CD4-positive, alpha-beta T cell treated with Interleukin-21 for 1 hour (primary cell): ENCODE measurements at places on chromosomes 1 and 21.

DNA sequence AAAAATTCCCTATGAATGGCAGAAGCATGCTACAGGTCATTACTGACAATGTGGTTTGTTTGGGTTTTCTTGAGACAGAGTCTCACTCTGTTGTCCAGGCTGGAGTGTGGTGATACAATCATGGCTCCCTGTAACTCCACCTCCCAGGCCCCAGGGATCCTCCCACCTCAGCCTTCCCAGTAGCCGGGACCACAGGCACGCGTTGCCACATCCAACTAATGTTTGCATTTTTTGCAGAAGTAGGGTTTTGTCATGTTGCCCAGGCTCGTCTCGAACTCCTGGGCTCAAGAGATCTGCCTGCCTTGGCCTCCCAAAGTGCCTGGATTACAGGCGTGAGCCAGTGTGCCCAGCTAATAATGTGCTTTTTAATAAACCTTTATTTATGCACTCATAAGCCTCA is 259.1 kb downstream of the NFIA start:
- no peak for DNase-seq

DNA sequence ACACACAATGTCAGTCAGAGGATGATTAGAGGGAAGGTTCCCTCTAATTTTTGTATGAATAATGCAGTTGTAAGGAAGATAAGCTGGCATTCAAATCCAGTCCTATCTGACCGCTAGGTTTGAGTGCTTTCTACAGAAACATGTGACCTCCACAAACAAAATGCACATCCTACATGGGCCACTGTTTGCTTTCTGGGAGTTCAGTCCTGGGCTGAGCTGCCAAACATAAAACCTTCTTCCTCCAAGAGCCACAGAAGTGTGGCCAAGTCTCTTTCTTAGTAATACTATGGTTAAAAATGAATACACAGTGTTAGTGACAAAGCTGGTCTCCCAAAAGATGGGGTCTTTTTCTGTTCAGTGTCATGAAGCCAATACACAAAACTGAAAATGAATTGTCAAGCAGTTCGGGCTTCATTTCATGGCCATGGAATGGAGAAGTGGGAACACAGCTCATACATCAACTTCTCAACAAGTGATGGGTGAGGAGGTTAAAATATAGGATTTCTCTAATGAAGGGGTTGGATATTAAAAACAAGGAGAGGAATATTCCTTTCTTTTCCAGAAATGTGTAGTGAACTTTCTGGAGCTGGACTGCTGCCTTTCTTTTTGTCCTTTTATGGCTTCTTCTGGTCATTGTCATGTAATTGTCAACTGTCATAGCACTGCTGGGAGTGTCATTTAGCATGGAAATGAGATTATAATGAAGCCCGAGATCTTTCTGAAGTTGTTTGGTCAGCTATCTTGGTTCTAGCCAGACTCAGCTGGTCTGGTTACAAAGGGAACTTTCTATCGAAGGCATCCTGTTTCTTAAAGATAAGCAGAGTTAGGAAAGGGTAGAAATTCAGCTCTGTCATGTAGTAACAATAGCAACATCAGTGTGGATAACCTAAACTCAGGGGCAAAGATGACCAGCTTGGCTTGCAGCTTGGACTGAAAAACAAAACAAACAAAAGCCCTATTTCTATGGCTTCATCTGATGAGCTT is 135.1 kb downstream of the CHD1L start:
- no peak for DNase-seq

DNA sequence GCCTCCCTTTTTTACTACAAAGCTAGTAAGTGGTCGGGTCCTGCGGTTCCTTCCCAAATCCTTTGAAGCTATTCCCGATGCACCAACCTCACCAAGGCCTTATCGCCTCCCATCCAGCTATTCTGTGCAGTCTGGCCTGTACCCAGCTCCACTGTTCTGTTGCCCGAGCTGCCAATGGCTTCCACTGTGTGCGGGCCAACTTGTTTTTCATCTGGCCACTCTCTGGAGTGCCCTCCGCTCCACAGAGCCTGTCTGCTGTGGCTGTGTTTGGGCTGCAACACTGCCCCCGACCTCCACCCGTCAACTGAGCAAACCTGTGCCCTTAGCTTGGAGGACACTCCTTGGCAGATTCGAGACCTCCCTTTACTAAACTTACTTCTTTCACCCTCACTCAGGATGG is 125.0 kb downstream of the KIAA0319L start:
- no peak for DNase-seq

DNA sequence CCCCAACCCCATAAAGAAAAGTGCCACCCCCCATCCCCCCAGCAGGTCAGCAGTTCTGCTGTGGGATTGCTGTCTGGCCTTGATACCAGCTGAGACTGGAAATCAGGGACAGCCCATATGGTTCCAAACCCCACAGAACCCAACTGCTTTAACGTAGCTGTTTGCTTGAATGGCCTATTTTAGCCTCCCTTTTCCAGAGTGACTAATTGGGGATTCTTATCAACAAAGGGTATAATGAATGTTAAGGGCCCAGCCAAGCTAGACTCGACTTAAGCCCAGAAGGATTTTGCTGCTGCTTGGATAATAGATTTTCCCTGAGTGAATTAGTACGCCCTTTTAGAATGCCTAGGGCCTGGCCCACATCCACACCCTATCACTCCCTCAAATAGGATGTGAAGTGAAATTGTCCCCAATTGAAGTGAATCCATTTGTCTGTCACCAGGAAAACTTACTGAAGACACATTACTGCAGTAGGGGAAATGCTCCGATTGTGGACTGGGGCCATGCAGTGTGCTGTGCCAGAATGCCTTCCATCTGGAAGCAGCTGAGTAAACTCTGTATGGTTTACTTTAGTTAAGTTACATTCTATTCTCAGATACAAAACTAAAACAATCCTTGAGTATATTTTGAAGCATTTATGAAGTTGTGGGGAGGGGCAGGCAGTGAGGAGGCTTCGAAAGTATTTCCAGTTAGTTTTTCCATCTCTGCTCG is 156.9 kb downstream of the DHRS3 start:
- DNase-seq, result no peak

- no peak for DNase-seq
Measured at GRCh38 chr1:154831462-154831861, 38.6 kb downstream of the KCNN3 start.

DNA sequence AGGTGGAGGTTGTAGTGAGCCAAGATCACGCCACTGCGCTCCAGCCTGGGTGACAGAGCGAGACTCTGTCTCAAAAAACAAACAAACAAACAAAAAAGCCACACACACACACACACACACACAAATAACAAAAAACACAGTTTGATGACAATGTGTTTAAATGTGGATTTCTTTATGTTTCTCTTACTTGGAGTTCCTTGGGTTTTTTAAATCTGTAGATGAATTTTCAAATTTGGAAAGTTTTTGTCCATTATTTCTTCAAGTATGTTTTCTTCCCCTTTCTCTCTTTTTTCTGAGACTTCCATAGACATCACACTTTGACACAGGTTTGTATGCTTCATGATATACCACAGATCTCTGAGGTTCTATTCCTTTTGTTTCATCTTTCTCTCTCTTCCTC is 12.1 kb upstream of the PPIE start:
- DNase-seq, result no peak

- DNase-seq, result peak; percentile 89
Measured at GRCh38 chr1:23619299-23620188, 60.2 kb upstream of the ID3 start.
